ENCODE measurements at places on chromosomes 16 and 17.
A peak's percentile ranks its signal among the peaks of the same experiment; 100 is the strongest.

- no peak for DNase-seq
These were observed 16.5 kb upstream of the EIF1 start for GRCh38 chr17:41672153-41672552.

DNA sequence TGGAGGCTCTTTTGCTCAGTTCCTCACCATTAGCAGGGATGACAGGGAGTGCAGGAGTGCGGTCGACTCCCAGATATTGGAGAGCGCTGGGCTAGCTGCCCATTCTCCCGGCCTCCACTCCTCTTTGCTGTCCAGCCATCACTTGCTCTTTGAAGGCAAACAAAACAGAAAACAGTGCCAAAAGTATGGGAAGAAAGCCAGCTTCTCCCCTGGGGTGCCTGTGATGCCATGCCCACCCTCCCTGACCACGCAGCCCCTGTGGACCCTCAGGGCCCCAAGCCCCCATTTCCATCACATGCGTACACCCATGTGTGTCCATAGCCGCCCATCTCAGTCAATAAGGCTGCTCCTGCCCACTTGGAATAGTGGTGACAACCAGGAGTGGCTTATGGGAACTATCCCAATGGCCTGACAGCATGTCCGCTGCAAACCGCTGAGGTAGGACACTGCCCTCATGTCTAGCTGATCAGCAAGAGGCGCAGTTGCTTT is 30.0 kb downstream of the MAPT start:
- DNase-seq, result no peak

GRCh38 chr16:17303101-17303500 is 167.7 kb downstream of the XYLT1 start:
- DNase-seq, result no peak

DNA sequence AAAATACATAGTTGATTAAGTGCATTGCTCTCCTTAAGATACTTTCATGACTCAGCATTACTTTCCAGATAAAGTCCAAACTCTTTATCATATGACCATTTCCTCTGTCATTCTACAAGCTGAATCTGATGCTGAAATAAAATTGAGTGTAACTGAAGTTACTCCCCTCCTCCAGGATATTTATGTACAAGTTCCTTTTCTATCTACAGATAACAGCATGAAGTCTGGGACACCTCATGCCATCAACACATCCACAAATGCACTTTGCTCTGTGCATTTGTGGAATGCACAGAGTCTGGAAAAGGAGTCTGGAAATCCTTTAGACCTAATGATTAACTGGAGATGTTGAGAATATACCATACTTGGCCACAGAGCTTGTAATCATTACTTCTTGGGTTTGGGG is 60.5 kb downstream of the ACSM2B start:
- DNase-seq, result no peak

DNA sequence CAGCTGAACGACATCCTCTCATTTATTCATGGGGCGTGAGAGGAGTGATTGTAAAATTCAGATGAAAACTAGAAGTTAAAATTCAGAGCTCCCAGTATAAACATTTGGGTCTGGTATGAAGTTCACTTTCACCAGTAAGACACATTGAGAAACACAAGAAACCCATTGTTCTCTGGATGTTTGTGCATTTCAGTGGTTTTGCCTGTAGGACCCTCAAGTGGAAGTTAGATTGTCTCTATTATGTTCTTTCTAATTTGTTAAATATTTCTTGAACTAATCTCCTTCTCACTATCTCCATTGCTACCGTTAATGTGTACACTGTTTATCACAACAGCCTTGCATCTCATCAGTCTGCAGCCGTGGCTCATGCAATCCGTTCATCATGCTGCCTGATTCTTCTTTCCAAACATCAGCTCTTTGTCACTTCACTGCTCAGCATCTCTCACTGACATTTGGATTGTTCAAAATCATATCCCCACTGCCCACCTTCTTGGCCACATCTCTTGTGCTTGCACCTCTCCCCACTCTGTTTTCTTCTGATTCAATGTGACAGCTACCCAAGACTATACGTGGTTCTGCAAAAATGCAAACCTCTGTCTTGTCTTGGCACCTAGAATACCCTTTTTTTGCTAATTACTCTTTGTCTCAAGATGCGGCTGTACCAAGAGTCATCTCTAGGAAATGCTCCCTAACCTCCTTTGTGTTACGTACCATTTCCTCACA is 49.5 kb downstream of the HLF start:
- no peak for DNase-seq

- DNase-seq, result peak; percentile 67
These were observed 44.0 kb downstream of the PLCG2 start for GRCh38 chr16:81823111-81823510.

- DNase-seq, result no peak
These were observed 4.5 kb downstream of the KRT9 start for GRCh38 chr17:41567317-41567716.

Measured in GM13976 (cell line).